ENCODE measurements at places on chromosomes 2 and 18. TPM values are rescaled to one million over a fixed set of nuclear protein-coding genes. Genes with fewer than 3 reads are reported as not detected.

DNA sequence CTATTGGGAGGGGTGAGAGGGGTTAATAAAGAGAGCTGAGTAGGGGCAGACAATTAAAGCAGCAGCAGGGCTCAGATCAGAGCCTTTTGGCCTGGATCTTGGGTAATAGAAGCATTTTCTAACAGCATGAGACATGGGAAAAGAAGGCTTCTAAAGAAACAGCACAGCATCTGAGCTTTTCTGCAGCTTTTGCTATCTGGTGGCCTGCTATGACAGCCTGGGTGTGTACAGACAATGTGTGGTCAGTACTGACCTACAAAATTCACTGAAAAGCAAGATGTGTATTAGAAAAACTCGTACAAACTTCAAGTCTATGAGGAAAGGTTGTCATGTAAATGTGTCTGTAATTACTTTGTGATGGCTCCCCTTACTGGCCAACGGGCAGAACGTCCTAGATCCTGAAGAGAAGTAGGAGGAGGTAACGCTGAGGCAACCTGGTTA, 95.6 kb downstream of the GALNT3 start:
- DNase-seq: no peak

AGFG1 gene
- 31.3 TPM for total RNA-seq

CCL20 gene
- 57.2 TPM for total RNA-seq

SFT2D3 gene
- total RNA-seq: 3.3 TPM

GRCh38 chr2:158716921-158717320, 78.2 kb upstream of the DAPL1 start:
- no peak for DNase-seq

DNA sequence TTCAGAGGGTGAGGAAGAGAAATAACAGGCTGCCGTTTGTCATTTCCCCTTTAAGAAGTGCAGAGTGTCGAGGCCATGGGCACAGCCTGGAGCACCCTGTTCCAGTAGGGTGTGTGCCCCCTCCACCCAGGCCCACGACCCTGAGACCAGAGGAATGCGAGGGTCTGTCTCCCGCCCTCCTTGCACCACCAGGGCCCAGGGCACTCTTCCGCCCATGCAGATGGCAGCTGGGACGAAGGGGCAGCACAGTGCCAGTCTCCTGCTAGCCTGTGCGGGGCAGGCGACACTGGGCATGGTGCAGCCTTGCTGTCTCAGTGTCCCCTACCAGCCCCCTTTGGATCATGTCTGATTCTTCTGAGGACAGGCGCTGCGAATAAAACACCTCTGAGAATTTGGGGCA, 15.8 kb upstream of the PDIA6 start:
- DNase-seq: no peak

GRCh38 chr2:168694866-168695265, 107.6 kb upstream of the NOSTRIN start:
- no peak for DNase-seq

DNA sequence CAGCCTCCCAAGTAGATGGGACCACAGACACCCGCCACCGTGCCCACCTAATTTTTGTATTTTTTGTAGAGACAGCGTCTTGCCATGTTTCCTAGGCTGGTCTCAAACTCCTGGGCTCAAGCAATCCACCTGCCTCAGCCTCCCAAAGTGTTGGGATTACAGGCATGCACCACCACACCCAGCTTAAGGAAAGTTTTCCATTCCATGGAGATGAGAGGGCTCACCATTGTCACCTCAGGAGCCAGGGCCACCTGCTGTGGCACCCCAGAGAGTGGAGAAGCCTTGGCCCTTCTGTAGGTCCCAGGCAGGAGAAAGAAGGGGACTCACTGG, 4.6 kb downstream of the SLC35F6 start:
- no peak for DNase-seq

DNA sequence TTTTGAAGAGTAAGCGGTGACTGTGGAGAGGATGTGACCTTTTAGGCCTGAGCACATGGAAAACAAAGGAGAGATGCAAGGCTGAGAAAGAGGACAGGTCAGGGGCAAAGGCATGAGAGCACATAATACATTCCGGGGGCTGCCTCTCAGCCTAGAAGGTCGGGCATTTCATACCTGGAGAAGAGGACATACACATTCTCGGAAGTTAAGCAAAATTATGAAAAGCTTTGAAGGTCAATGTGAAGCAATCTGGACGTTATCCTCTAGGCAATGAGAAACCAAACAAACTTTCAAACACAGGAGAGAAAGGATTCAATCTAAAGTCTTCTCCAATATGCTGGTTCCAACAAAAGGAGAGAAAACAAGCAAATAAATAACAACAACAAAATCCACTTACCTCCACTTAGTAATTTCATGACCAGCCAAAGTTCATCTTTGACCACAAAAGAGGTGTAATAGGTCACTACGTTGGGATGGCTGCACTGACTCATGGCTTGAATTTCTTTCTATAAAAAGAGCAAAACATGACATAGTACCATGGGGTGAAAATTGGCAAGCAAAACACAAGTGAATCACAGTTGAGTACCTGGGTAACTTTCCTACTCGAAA, 80.4 kb downstream of the STK39 start:
- DNase-seq: no peak

MC4R gene
- total RNA-seq: not detected

- DNase-seq: no peak
These were observed 58.7 kb upstream of the B3GNT2 start for GRCh38 chr2:62136956-62137830.

ABHD1 gene
- total RNA-seq: not detected

TMEM198 gene
- total RNA-seq: 0.76 TPM

DNA sequence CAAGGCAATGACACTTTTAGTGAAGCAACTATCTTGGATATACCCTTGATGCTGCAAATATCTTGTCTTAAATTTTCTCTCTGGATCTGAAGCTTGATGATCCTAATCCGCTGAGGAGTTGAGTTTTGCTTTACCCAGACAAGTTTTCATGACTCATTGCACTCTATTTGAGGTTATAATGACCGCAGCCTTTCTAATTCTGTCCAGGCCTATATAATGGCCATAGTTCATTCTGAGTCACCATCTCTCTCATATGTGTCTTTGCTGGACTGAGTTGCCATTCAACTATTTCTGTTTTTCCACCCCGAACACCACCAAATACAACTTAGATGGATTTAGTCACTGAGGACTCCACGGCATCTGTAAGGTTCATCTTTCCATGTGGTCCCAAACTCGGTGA, 802.1 kb upstream of the FAM98A start:
- no peak for DNase-seq

GRCh38 chr2:71502941-71503738, 49.8 kb downstream of the DYSF start:
- DNase-seq: no peak

DNA sequence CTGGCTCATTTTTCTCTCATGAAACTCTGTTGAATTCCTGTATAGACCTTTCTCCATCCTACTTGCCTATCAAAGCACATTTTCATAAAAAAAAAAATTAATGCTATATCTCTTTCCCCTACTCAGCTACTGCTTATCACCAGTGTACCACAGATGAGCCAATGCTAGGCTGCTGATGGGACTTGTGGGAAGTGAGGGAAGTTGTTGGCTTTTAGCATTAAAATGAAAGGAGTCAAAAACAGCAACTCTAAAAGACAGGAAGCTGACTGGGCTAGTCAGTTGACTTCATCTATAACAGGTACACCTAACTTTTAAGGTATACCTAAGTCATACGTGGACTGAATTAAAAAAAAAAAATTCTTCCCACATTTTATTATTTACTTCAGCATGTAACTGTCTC, 102.1 kb downstream of the FAM117B start:
- no peak for DNase-seq

- no peak for DNase-seq
These were observed 963.7 kb downstream of the CNTNAP5 start for GRCh38 chr2:124988794-124989193.

DNA sequence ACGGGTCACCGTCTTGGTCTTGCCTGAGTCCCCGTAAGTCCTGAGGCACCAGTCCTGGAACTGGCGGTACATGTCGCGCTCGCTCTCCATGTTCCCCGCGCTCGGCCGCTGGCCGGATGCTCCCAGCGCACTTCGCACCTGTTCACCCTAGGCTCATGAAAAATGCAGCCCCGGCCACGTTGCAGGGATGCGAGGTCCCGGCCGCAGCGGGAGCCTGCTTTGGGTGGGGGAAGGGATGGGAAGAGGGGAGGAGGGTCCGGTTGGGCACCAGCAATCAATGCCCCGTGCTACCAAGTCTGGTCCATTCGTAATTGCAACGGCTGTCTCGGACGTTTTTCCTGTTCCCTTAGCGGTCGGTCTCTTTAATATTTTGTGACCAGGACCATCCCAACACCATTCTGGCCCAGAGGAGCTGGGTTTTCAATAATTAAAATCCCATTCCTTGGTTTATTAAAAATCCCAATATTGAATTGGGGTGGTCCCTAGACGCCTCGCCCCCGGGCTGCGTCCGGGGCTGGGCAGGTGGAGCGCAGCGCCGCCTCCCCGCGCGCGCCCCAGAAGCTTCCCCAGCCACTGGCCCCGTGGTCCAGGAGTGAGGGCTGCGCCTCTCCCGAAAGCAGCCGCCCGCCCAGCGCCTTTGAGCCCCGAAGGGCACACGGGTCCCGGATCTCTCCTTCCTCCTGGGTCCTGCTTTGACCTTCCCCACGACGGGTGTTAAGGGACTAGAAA, 1.4 kb downstream of the NOL4 start:
- no peak for DNase-seq

DNA sequence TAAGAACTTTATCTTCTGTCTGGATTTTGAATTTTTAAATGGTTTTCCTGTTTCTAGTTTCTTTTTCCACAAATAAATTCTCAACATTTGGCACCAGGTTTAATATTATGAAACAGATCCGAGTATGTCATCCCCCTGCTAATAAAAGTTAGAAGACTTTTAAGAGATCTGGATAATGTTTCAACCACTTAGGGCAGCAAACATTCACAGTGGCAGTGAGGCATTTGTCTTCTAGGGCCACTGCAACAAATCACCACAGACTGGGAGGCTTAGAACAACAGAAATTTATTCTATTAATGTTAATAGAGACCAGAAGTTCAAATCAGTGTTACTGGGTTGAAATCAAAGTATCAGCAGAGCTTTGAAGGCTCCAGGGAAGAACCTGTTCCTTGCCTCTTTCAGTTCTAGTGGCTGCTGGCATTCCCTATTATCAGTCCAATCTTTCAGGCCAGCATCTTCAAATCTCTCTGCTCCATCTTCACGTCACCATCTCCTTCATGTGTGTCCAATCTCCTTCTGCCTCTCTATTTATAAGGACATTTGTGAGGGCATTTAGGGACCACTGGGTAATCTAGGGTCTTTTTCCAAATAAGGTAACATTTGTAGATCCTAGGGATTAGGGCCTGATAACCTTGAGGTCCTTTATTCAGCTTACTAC, 23.4 kb downstream of the ACSL3 start:
- no peak for DNase-seq
